ENCODE measurements at places on chromosomes 5 and 9.

DNA sequence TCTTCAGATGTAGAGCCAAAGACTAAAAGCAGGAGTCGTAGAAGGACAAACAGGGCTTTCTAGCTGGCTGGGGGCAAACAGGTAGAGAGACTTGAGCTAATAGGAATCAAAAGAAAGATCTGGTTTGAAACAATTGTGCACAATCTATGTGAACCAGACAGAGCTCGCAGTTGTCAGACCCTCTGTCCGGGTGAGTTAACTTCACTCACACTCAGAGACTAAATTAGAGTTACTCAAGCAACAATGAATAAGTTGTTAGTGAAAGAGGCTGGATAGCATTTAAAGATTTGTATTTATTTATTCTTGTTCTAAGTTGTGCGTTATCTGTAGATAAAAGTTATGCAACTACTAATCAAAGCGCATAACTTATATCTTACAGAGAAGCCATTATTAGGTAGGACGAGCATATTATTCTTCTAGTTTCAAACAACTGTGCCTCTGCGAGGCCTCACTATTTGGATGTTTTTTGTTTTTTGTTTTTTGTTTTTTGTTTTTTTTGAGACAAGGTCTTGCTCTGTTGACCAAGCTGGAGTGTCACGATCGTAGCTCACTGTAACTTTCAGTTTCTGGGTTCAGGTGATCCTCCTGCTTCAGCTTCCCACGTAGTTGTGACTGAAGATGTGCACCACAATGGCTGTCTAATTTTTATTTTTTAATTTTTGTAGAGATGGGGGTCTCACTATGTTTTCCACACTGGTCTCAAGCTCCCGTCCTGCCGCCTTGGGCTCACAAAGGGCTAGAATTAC lies 13.2 kb upstream of the LNPEP start:
- DNase-seq, result no peak

GRCh38 chr5:133354323-133355185 lies 257.8 kb downstream of the FSTL4 start:
- no peak for DNase-seq

DNA sequence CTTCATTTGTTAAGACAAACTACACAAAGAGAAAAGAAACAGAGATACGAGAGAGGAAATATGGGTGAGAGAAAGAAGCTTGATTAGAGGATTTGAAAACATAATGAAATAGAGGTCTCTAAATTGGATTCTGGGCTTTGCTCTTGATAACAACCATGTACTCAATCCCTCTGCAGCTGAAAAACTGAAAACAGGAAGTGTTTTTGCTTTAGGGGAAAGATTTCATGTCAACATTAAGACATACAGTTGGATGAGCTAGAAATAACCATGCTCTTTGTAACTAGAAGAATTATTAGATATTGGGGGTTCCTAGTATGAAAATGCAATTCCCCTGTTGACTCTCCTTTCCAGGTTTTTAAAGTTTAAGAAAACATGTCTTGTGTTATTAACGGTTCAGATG lies 21.9 kb downstream of the CRHBP start:
- DNase-seq, result no peak

DNA sequence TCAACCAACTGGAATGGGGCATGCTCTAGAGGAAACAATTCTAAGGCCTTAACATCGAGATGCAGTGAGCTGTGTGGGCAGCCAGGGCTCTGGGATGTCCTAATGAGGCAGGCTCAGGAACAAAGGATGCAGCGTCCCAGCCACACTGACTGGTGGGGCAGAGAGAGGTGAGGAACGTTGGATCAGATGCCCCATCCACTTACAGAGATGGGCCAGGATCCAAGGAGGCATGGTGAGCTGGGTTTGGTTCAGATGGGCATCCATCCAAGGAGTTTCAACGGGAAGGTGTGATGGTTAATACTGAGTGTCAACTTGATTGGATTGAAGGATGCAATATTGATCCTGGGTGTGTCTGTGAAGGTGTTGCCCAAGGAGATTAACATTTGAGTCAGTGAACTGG lies 15.5 kb upstream of the MARCHF6 start:
- DNase-seq, result no peak
